ENCODE measurements at places on chromosomes 2 and 18.

DNA sequence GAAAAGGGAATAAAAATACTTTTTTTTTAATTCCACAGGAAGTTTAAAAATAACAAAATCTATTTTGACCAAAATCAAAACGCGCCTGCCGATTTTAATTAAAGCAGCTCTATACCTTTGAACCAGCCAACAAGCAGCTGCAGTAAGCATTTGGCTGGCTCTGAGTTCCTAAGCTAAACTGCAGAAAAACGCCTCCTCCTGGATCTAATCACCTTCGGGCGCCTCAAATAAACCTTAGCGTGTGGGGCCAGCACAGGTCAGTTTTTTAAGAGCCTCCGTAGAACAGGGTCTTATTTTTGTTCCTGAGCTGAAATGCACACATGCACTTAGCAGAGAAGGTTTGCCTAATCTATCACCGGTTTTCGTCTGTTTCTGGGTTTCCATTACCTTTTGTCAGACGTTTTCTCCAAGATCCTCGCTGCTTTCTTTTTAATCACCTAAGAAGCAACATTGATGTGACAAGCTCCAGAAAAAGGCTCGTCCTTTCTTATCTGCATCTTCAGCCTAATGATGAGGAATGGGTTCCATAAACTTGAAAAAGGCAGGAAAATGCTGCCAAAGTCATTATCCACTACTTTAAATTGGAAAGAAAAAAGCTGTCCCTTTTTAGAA is 64.7 kb upstream of the HNRNPA3 start:
- no peak for DNase-seq

GRCh38 chr2:102037681-102038080 is 45.9 kb downstream of the IL1R2 start:
- DNase-seq = no peak

GRCh38 chr2:84515788-84516187 is 510 bp upstream of the DNAH6 start:
- peak; percentile 10 for DNase-seq

DNA sequence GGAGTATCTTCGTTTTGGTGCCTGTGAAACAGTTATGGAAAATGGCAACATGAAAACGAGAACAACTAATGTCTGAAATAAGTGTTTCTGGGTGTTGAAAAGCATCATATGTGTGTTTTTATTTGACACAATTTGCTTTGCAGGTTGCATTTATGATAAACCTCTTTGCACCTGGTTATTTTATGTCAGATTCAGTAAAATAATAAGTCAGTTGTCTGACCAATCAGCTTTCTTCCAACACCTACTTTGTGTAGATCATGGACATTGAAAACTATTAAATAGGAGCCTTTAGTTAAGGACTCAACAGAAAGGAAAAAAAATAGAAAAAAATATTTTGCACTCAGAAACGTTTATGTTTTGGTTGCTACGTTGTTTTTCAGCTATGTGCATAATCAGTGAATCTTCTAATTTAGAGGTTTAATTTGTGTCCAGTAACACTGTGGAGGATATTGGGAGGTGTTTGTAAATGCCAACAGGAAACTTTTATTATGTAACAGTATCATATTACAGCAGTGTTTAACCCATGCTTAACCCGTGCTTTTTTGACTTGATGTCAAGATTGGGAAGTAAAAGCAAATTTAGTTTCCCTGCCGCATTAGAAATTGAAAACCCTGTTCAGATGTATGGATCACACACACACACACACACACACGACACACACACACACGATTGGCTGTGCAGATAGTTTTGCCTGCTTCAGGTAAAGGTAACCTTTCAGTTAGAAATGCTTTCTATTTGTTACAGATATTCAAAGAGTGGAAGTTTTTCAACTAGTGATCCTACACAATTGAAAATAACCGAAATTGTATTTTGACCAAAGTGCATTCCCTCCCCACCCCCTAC is 2.6 kb downstream of the PKP4 start:
- DNase-seq = peak; percentile 19

DNA sequence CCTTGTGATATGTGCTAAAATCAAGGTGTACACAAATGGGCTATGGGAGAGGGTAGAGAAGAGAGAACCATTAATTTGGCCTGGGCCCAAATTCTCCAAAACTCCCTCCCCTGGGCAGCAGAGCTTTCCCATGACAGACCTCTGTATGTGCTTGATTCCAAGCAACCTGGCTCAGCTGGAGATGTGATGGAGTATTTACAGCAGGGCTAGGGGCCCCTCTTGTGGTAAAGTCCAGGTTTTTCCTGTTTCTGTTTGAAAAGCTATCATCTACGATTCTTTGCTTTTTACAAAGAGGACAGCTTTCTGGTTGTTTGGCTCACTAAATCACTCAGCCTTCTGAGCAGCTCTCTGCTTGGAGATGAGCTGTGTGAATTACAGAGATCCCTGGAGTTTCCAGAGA is 40.3 kb downstream of the KCNS3 start:
- peak; percentile 2 for DNase-seq

DNA sequence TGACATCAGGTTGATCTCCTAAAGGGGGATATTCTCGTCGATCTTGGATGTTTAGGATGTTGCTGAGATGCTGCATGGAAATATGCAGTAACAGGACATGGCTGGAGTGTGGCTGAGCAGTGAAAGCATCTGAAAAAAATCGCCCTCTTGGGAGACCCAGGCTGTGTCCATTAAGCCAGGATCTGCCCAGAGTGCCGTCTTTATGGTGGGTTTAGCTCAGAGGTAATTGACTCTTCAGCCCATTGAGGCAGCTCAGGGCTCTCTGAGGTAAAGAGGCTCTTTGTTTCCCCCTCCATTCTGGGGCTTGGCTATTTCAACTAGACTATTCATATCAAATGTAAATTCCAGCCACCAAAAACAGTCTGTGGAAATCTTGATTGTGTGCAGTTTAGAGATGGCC is 26.5 kb downstream of the OSBPL6 start:
- DNase-seq = no peak

DNA sequence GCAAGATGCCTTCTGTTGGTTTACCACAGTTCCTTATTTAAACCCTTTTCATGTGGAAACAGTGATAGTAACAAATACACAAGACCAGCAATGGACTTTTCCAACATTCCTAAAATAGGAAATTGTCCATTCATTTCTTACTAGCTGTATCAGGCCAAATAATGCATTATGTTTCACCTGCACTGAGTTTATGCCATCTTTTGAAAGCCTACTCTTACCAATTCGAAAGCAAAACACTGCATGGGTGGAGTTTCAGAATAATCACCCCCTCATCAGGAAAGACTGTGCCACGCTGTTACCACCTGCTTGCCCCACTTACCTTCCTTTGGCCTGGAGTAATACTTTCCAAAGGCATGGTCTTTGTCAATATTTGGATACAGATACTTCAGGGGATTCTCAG is 37.5 kb downstream of the STAT1 start:
- DNase-seq = no peak

GRCh38 chr2:119431155-119431975 is at the start of gene TMEM37:
Gene TMEM37, plus strand, starts transcription at chr2:119431854. Its CDS starts 50 bp downstream, at chr2:119431904.
- no peak for DNase-seq

- no peak for DNase-seq
Measured at GRCh38 chr2:3641181-3641580, 16.8 kb upstream of the ALLC start.

DNA sequence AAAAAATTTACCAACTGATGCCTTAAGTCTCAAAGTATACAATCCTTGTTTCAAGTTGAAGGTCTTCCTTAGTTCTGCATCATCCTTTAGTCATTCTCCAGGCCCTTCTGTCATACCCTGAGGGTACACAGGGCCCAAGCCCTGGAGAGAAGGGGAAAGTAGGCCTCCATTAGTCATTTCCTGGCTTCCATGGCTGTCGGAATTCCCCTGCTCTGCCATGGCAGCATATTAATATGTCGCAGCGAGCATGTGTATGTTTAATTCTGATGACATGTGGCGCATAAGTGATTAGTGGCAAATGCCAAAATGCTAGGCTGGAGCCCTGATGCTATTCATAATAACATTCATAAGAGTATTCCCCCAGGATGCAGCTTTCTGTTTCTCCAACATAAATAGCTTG is 22.1 kb downstream of the GPR39 start:
- DNase-seq = no peak

Measured in cerebellum (tissue), 4 donors.